ENCODE measurements at places on chromosomes 2 and 18. TPM values are rescaled to one million over a fixed set of nuclear protein-coding genes. Genes with fewer than 3 reads are reported as not detected.
A peak's percentile ranks its signal among the peaks of the same experiment; 100 is the strongest.

Gene DSC1
- total RNA-seq: not detected

Gene PAIP2B
- total RNA-seq: 0.55 TPM

- H3K27me3 ChIP-seq: no peaks in the 10 kb centered on the region
- no peaks in the 10 kb centered on the region for H3K36me3 ChIP-seq
- no peak overlapping the region for H3K27ac ChIP-seq
- no peak overlapping the region for H3K4me3 ChIP-seq
Observed at GRCh38 chr2:185921048-185921756, 182.6 kb downstream of the FSIP2 start.

DNA sequence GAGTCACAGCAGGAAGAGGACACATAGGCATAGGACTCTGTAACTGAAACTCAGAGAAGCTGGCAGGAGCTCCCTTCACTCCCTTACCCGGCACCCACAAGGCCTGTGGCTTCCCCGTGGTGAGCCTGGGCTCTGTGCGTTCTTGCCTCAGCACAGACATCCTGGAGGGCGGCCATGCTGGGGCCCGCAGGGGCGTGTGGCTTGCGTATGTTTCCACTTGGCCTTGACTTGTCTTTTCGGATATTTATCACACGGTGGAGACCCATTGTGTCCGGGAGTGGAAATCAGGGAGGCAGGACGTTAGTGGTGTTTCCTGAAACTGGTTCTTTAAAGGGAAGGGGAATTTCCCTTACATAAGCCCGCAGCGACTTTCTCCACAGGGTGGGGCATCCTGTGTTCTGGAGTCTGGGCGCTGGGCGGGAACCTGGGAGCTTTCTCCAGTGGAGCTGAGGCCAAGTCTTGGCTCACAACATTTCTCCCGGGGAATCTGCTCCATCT is 49.9 kb upstream of the EML6 start:
- H3K36me3 ChIP-seq: peaks cover 21% of the 10 kb centered on the region
- peak; percentile 80 for DNase-seq
- no peak overlapping the region for H3K4me3 ChIP-seq
- H3K27ac ChIP-seq: no peak overlapping the region

GRCh38 chr2:43262239-43262638 is 35.8 kb upstream of the ZFP36L2 start:
- peaks cover 41% of the 10 kb centered on the region for H3K4me1 ChIP-seq
- peaks cover 7% of the 10 kb centered on the region for H3K36me3 ChIP-seq
- H3K27me3 ChIP-seq: no peaks in the 10 kb centered on the region
- no peak overlapping the region for H3K4me3 ChIP-seq
- H3K27ac ChIP-seq: no peak overlapping the region
- DNase-seq: no peak

Measured in osteocyte (in vitro differentiated cells).